NCI-H1930 (cell line): ENCODE measurements at places on chromosomes 1 and 21.
A peak's percentile ranks its signal among the peaks of the same experiment; 100 is the strongest.

- no peak for DNase-seq
Measured at GRCh38 chr21:44869781-44870747, 3.4 kb downstream of the PTTG1IP start.

- DNase-seq = no peak
Measured at GRCh38 chr1:157404063-157404501, 148.2 kb downstream of the FCRL5 start.

DNA sequence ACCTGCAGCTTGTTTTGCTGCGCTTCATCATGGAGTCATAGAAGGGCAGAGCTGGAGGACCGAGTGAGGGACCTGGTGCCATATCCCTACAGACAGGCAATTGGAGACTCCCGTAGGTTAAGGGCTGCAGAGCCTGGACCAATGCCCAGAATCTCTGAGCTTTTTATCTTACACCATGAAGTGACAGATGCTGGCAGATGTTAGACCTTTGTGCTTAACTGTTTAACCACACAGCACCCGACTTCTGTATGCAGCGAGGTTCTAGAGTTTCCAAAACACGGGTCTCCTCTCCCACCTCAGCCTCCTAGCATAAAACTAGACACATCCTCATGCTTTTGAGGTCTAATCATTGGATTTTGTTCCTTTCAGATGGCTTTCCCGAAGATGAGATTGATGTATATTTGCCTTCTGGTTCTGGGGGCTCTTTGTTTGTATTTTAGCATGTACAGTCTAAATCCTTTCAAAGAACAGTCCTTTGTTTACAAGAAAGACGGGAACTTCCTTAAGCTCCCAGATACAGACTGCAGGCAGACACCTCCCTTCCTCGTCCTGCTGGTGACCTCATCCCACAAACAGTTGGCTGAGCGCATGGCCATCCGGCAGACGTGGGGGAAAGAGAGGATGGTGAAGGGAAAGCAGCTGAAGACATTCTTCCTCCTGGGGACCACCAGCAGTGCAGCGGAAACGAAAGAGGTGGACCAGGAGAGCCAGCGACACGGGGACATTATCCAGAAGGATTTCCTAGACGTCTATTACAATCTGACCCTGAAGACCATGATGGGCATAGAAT lies 47.6 kb downstream of the B3GALT5 start:
- no peak for DNase-seq

- peak; percentile 70 for DNase-seq
Measured at GRCh38 chr1:23403735-23404486, 20.6 kb downstream of the TCEA3 start.

DNA sequence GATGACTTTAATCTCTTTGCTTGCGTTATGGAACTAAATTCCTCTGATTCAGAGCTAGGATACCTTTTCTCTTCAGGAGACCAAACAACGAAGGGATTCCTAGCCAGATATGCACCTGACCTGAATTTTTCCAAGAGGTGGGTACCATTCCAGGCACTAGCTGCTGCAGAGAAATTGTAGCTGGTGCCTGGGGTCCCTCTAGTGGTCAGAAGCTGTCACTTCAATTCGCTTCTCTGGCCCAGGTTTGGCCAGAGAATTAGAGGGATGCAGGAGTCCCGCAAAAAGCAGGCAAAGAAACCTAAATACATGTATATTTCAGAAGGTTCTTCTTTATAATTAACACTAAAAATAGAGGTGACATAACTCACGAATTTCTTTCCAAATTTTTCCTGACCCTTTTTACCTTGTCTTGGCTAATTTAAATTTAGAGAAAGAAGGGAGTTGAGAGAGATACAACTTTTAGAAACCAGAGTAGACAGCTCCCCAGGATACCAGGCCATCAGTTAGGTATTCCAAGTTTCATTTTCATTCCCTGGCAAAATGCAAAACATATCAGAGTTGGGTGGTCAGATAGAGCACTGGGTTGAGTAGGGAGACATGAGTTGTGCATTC lies 9.6 kb downstream of the ACKR1 start:
- peak; percentile 18 for DNase-seq
